ENCODE measurements at places on chromosomes 11 and 22. TPM values are rescaled to one million over a fixed set of nuclear protein-coding genes. Genes with fewer than 3 reads are reported as not detected.

The ANO1 gene
- total RNA-seq, result 69.6 TPM

The KRTAP5-10 gene
- total RNA-seq, result not detected

The MPPED2 gene
- total RNA-seq, result 4.1 TPM

The PLA2G3 gene
- total RNA-seq, result not detected

The CLMP gene
- total RNA-seq, result 37.8 TPM

The OR52A1 gene
- total RNA-seq, result not detected

The SHISAL1 gene
- total RNA-seq, result 1.0 TPM

The CYB5R2 gene
- total RNA-seq, result 9.8 TPM
